ENCODE measurements at places on chromosomes 3 and 15.
A peak's percentile ranks its signal among the peaks of the same experiment; 100 is the strongest.

GRCh38 chr3:133466531-133467386, 66.9 kb downstream of the BFSP2 start:
- DNase-seq = no peak

DNA sequence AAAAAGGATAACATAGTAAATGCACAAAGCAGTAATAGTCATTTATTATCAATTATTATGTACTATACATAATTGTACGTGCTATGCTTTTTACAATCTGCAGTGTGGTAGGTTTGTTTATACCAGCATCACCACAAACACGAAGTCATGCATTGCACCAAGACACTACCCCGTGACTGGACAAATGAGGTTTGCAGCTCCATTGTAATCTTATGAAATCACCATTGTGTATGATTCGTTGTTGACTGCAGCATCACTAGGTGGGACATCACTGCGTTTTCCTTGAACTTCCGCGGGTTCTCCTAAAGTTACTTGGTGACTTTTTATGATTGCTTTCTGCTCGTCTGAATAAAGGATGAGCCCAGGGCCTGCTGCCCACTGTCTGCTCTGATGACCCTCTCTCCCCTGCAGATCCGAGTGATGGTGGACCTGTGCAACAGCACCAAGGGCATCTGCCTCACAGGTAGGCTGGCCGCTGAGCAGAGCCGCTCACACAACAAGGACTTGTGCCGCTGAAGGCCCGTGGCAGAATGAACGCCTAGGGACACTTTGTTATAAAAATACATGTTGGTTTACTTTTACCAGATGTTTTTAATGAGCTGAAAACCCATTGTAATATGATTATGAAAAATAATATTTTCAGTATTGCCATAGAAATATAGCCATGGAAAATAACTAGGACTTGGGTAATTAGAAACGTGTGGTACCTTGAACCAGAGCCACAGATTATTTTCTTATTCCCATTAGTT, 35.8 kb downstream of the GLDN start:
- DNase-seq = no peak

DNA sequence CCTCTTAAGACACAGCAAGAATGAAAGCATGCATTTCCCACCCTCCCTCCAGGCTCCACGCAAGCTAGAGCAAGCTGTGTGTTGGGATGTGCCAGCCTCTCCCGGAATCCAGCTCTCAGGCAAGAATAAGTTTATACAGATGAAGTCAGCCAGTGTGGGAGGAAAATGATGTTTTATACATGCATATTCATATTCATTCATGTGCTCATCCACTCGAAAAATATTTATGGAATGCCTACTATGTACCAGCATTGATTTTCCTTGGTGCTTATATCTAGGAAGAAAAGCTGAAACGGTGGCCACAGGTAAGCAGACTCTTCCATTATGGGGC, 62.7 kb downstream of the KLHL6 start:
- DNase-seq = no peak

- DNase-seq = no peak
Measured at GRCh38 chr3:149648525-149648924, 9.3 kb downstream of the WWTR1 start.

DNA sequence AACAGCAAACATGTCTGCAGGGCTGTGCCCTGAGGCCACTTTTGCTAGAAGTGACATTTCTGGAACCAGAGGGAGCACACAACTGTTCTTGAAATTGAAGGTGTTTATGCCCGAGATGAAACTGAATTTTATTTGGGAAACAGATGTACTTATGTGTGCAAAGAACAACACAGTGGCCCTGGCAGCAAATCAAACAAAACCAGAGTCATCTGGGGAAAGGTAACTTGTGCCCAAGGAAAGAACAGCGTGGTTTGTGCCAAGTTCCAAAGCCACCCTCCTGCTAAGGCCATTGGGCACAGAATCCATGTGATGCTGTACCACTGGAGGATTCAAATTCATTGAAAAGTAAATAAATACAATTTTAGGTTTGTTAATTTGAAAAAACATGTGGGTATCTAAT, 31.2 kb upstream of the RARRES1 start:
- DNase-seq = no peak

GRCh38 chr15:79160211-79160610, 69.6 kb upstream of the RASGRF1 start:
- no peak for DNase-seq

DNA sequence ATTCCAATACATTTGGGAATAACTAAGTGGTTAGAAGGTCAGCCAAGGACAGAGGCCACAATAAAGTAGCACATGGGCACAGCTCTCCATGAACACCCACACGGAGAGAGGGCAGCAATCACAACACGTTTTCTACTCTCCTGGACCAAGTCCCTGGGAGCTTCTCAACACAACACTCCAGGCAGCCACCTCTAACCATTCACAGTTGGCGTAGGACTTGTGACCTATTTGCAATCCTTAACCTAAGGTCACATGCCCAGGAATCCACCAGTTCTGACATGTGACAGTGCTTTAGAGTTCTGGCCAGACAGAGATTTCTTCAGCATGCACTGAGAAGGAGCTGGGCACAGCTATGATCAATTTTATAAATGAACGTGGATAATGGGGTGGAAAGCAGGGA, 280.8 kb downstream of the SHQ1 start:
- DNase-seq = no peak

- DNase-seq = no peak
Measured at GRCh38 chr3:189999718-190000117, 121.0 kb downstream of the P3H2 start.

- DNase-seq = no peak
Measured at GRCh38 chr3:184609476-184610244, 48.1 kb downstream of the EPHB3 start.

DNA sequence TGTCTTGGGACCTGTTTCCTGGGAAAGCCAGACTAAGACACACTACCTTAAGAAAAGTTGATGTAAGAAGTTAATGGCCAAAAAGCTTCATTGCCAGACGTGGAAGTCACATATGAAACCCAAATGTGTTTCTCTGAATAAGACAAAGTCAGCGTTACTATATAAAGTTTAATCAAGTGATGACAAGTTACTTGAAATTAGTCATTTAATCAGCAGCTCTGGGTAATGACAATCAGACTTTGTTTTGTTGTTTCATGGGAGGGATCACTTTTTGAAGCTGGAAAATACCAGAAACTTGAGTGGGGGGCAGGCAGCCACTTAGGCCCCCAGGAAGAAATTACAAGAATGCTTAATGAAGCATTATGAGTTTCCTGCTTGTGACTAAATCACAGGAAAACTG, 218.6 kb downstream of the PTPRG start:
- no peak for DNase-seq

DNA sequence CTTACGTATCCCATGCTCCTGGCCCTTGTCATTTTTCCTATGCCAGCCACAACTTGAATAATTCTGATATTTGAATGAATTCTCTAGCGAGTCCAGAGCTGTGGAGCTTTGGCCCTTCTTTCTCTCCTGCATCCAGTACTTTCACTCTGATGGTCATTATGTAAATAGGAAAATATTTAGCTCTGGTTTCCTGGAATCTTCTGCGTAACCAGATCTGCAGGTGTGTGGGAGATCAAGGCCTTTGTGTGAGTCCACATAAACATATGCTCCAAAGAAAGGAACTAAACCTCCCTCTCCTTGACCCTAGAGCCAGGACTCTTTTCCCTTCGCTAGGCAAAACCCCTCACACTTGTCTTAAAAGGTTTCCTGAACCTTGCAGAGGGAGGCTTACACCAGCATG, 132.5 kb upstream of the THBS1 start:
- DNase-seq = no peak

GRCh38 chr3:55620351-55621025, 133.4 kb upstream of the WNT5A start:
- no peak for DNase-seq

GRCh38 chr3:57464011-57464410, 80.1 kb downstream of the DNAH12 start:
- DNase-seq = no peak

- DNase-seq = peak; percentile 7
Measured at GRCh38 chr3:146640955-146641867, 36.1 kb upstream of the PLSCR5 start.

DNA sequence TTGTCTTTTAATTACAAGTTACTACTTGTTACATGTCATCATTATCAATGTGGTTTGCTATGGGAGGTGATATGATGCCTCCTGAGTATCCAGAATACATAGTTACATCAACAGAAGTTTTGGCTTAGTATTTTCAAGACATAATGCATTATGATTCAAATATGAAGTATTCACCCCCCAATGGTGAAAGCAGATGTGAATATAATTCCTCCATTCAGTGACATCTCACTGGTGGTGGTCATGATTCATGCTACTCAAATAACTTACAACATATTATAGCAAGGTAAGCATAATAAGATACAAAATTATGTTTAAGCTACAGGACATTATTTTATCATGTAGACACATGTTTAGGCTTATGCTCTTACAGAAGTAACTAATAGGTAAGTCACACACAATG, 34.9 kb upstream of the TTBK2 start:
- DNase-seq = no peak
